ENCODE measurements at places on chromosomes 3 and 15.

- DNase-seq = no peak
These were observed 11.8 kb upstream of the HDC start for GRCh38 chr15:50277370-50277769.

GRCh38 chr3:135248213-135248612 lies 453.2 kb downstream of the EPHB1 start:
- DNase-seq = no peak

GRCh38 chr3:159499031-159499793 lies 489.4 kb upstream of the IL12A start:
- peak; percentile 18 for DNase-seq

GRCh38 chr3:195855471-195856409 lies 44.0 kb upstream of the MUC4 start:
- DNase-seq = no peak

DNA sequence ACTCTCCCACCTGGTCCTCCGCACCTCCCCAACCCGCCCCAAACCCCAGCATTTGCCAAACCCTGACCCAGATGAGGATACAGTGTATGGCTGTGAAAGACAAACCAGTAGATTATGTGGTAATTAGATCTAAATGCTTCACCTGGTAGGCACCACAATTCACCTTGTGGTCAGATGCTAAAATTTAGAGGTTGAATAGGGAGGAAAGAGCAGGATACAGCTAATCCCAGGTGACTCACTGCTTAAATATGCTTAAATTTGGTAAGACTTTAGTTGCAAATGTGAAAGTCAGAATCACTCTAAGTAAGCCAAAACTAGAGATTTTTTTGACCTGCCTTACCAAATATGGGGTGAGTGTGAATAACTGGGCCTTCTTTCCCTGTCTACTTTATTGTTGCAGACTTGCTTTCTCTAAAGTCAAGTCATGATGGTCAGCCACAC lies 105.5 kb downstream of the MME start:
- peak; percentile 3 for DNase-seq

GRCh38 chr3:169939320-169939719 lies 27.3 kb upstream of the SEC62 start:
- no peak for DNase-seq

GRCh38 chr15:66254089-66254950 lies 770 bp upstream of the MEGF11 start:
- DNase-seq = no peak

- no peak for DNase-seq
These were observed 948.2 kb upstream of the CFAP20DC start for GRCh38 chr3:59998058-59998457.

- peak; percentile 5 for DNase-seq
These were observed 3.9 kb downstream of the LXN start for GRCh38 chr3:158668506-158668905.

GRCh38 chr3:184568924-184569829 lies 7.6 kb downstream of the EPHB3 start:
- peak; percentile 93 for DNase-seq

DNA sequence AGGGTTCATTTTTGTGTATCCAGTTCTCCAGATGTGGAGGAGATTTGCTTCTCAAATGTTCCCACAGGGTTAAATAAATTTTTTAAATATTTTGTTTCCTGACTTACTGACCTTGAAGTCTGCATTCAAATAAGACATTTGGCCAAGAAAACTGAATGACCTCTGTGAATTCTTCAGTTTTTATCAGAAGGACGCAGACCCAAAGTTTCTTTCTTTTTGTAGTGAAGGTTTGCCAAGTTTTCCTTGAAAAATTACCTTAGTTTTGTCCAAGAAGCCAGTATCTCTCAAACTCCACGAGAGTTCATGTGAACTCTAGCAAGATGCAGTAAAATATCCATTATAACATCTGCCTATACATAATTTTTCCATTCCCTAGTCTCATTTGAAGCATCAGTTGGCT lies 202.9 kb downstream of the ZMAT3 start:
- DNase-seq = no peak

- no peak for DNase-seq
These were observed 52.5 kb downstream of the RPL39L start for GRCh38 chr3:187086831-187087230.

DNA sequence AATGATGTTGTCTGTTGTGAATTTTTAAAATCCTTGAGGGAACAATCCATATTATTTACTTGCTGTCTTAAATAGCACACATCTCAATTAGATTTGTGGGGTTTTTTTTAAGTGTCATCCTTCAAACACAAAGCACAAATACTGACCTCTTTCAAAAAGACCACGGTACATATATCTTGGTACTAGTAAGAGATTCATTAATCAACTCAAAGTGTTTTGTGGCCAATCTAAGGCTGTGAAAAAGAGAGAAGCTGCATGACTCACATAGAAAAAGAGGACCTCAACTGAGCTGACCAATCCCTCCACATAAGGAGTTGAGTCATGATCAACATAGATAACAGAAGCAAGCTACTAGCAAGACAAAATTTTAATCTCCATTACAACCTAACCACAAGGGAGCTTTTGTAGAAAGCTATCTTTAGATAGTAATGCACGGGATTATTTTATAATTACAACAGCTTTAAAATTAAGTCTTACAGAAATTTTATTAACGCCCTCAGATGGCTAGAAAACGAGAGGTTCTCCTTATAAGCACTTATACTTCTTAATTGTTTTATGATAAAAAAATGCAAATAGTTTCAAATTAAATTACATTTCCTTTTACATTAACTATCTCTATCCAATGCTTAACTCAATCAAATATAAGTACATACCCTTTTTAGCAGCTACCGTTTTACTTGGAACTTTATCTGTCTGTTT lies 60.5 kb downstream of the TOP2B start:
- peak; percentile 55 for DNase-seq

DNA sequence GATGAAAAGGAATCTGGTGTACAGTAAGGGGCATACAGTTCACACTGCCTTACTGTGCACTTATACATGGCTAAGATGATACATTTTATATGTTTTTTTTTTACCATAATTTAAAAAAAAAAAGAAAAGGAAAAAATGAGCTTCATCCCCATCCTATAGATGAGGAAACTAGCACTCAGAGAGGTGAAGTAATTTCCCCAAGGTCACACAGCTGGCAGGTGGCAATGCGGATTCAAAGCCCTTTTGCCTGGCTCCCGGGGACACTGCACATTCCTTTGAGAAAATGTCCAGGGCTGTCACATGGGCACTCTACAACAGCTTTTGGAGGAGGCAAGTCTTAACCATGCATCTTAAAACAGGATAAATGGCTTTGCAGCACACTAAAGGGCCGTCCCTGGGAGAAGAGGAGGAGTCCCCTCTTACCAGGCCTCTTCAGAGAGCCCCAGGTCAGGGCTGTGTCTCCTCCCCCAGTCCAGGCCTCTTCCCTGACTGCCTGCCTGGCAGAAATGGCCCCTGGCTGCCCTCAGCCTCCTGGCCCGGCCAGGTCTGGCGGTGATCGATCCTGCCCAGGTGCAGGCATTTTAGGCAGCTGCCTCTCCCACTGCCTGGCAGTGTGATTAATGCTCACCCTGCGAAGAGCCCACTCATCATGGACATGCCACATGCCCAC lies 95.1 kb upstream of the LINGO1 start:
- DNase-seq = no peak
